ENCODE measurements at places on chromosomes 2 and 18. TPM values are rescaled to one million over a fixed set of nuclear protein-coding genes. Genes with fewer than 3 reads are reported as not detected.

DNA sequence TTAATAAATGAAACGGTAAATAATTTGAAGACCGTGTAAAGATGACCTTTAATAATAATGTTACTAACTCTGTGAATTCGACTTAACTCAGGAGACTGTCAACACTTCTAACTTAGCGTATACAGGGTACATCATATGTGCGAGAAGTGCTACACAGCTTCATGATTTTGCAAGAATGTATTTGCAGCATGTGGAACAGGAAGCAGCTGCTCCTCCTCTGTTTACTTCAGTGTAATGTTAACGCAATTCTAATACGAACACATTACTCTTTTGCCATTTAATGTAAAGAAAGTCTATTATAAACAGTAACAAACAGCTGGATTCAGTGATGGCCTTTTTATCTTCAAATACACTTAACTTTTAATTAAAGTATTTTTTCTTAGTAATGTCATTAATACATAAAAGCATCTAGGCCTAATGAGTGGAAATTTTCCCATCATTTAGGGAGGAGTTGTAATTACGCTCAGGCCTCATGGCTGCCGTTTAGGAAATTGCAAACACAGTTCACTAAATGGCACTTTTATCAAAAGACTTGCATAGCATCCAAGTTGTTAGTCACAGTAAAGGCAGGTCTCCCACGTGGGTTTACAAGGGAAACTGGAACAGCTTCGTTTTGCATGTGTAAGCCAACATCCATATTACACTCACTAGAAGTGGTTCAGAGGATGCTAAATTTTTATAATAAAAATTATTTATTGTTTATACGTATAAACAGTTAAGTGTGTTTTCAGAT lies 635.7 kb downstream of the FBXO15 start:
- peak; percentile 73 for DNase-seq

The DAPL1 gene
- not detected for total RNA-seq

The TSPYL6 gene
- 0.25 TPM for total RNA-seq

DNA sequence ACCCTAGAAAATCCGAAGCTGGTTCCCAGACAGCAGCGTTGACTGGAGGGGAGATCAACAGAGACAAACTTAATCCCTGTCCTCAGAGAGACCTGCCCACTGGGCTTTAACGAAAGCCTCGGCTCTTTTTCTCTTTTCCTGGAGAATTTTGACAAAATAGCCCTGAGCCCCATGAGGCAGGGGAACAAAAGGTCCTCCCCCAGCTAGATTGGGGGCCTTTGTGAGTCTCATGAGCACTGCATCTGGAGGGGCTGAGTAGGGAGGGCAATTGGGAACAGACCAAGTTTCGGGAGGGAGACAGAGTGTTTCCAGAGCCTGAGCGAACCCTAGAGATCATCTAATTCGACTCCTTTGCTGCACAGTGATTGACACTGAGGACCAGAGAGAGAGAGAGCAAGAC lies 123.9 kb upstream of the HAAO start:
- no peak for DNase-seq

The ALLC gene
- not detected for total RNA-seq

GRCh38 chr2:129611471-129611870 lies 368.0 kb upstream of the RAB6C start:
- DNase-seq = no peak

DNA sequence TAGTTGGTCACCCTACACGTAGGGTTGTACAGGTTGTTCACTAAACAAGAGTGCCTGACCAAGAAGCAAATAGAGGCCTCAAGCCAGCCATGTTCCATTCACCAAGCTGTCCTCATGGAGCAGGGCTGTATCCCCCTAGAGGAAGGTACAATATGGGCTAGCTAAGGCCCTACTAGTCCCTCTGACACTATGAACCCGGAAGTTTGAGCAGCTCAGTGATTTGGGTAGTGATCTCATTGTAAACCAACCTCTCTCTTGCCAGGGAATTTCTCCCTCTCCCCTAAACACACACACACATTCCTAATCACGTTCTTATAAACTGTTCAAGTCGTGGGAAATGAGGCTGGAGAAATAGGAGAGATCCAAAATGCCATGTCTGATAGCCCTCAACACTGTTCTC lies 6.7 kb upstream of the CYS1 start:
- no peak for DNase-seq

DNA sequence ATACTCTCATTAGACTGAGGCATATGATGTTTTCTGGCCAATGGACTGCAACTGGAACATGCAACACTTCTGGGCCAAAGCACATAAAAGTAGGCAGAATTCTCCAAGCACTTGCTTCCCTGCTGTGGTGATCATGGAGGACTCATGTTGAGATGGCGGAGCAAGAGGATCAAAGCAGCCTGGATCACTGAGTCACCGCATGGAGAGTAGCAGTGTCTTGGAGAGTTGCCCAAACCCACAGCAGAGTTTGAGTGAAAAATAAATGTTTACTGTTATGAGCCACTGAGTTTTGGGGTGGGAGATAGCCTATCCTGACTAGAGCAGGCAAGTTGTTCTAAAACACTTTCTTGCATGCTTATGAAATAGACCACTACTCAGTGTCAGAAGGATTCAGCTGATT lies 359.5 kb downstream of the ZNF521 start:
- no peak for DNase-seq

DNA sequence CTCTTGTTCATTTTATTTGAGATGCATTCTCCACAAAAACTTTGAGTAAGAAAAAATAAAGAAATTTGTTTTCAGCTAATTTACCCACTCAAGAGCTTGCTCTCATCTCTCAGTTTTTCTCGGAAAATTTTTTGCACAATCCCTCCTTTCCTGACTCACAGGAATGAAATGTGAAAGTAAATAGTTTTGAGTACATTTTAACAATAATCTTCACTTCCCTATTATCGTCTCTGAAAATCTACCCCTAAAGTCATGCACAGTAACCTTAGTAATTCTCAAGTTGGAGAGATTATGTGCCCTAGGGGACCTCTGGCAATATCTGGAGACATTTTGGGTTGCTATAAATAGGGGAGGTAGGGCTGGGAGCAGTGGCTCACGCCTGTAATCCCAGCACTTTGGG lies 2.6 kb downstream of the CYB5A start:
- peak; percentile 68 for DNase-seq

DNA sequence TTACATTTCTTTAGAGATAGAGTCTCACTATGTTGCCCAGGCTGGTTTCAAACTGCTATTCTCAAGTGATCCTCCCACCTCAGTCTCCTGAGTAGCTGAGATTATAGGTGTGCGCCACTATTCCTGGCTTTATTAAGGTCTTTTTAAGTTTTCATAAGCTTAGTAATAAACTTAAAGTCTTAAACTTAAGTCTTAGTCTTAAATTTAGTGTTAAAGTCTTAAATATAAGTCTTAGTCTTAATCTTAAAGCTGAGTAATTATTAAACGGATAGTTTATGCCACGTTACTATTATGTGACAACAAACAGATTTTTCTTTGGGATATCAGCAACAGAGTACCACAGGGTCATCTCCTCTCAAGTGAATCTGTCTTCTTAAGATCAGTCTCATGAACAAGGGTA lies 12.6 kb downstream of the FARP2 start:
- DNase-seq = no peak

- peak; percentile 45 for DNase-seq
Observed at GRCh38 chr2:145015561-145015960, 495.6 kb upstream of the ZEB2 start.
